Cerebellum (tissue), 4 donors: ENCODE measurements at places on chromosomes 16 and 17. TPM values are rescaled to one million over a fixed set of nuclear protein-coding genes. Genes with fewer than 3 reads are reported as not detected.

DNA sequence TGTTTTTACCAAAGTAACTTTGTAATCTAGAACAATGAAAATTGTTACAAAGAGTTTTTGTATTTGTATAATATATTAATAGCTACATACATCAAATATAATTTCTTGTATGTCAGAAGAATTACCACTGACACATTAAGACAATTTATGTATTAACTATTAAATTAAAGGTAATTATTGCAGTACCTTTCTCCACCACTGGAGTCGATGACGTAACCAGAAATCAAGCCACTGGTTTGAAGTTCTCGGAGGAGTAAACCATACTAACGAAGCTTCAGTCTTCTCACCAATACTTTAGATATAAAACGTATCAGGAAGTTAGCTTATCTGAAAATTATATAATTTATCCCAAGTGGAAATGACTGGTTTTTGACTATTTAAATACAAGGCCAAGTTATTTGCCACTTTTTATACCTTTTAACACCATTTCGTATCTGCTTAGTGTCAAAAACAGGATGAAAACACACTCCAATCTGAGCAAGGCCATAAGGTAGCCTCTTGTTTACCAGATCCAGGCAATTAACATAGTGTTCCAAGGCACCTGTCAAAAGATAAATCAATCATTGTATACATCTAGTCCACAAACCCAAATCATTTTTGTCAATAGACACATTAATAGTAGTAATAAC, 4.3 kb downstream of the POLG2 start:
- no peak for DNase-seq

The PLA2G10 gene
- not detected for total RNA-seq

The XYLT1 gene
- total RNA-seq, result 42.9 TPM

DNA sequence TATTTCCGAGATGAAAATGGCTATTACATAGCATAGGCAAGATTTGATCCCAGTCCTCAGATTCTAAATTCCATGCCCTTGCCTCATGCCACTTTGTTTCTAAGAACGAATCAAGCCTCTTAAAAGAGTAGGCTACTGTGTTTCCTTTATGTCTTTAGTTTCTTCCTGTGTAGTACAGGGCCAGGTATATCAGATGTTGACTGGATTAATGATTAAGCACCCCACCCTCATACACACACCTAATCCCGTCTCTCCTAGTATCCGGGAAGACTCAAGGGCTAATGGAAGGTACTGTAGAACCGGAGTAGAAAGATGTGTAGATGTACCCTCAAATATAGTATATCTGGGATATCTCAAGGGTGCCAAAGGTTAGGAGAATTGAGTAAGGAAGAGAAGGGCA, 6.7 kb downstream of the TOM1L1 start:
- DNase-seq, result no peak

DNA sequence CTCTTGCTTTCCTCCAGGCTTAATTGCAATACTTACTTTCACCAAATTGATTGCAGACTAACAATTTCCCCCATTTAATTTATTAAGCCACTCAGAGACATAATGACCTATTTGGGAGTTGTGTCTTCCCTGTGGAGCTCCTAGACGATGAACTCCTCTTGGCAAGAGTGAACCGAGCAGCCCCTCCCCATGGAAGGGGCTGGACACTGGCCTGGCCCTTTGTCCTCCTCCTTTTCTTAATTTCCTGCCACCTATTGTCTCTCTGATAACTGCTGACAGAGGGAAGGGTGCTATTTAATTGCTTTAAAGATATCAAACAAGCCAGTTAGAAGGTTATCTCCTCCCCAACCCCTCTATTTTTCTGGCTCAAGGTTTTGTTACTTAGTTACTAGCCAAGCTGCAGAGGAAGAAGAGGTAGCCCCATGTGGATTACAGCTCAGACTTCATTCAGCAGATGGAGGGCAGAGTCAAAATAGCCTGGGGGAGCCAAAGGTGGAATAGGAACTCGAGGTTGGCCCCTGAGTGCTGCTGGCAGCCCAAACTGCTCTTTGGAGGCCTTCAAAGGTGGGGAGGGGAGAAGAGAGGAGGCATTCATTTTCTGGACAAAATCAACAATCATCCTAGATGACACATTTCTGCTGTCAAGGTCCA, 3.7 kb upstream of the SSTR2 start:
- no peak for DNase-seq

The BAIAP3 gene
- 8.8 TPM for total RNA-seq

The CDK5RAP3 gene
- total RNA-seq, result 80.0 TPM

GRCh38 chr16:57019746-57020145, 30.4 kb downstream of the NLRC5 start:
- DNase-seq, result no peak

DNA sequence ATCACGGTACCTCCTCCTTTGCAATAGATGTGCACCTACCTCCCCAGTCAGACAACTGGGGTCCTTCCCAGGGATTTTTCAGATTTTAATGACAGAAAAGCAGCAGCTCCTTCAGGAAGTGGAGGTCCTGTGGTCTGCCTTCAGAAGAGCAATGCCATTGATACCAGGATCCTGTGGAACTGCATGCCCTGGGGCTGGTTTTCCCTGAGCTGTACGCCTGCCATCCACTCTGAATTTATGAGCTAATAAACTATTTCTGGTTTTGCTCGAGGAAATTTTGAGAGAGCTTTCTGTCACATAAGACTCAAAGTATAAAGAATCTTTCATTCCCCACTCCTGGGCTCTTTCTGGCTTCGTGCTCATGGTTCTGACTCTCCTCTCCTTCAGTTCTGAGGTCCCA, 10.0 kb upstream of the CCL23 start:
- no peak for DNase-seq

The TNFRSF17 gene
- not detected for total RNA-seq

DNA sequence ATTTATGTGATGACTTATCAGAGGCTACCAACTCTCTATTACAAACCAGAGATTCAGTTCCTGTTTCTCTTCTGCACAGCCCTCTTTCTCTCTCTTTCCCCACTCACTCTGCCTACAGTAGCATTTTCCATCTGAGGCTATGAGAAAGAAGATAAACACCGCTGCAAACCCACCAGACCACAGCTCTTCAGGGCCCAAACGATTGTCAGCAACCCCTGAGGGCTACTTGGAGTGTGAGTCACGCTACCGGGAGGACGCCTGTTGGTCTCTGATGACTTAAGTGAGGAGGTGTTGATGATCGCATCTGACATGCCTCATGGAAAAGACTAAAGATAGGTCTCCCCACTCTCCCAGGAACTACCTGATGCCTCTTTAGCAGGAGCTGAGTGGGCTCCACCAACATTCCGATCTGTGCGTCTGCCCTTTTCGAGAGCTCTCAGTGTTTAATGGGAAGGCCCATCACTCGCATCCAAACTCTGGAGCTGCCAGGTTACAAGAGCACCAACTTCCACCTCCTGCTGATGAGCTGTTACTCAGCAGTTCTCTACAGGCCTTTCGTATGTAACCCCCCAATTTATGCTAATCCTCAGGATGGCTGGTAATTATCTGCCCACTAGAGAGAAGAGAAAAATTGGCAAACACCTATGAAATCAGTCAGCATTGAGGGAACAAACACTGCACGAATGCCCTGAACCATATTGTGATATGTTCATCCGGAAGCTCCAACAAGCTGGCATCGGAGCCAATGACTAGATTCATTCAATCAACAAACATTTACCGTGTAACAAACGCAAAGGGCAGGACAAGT, 9.2 kb downstream of the GRIN2A start:
- DNase-seq, result peak; percentile 29

- DNase-seq, result peak; percentile 42
Measured at GRCh38 chr16:72198021-72198711, 26.2 kb upstream of the PMFBP1 start.

- peak; percentile 27 for DNase-seq
Measured at GRCh38 chr17:71976011-71976649, 144.7 kb upstream of the SOX9 start.

DNA sequence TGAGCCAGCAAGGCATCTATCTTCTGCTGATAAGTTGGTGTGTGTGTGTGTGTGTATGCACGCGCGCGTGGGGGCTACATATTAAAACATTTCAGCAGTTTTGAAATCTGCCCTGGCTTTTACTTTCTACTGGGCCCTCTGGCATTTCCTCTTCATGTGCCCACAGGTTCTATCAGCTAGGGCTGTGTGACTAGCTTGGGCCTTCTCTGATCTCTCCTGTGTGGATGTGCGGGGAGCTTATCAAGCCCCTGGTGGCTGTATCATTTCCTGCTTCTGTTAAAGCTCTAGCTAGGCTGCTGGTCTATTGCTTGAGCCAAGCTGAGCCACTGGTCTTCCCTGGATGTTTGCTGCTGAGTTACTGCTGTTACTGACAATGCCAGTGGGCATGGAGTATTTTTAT, 132.5 kb downstream of the AATF start:
- no peak for DNase-seq

DNA sequence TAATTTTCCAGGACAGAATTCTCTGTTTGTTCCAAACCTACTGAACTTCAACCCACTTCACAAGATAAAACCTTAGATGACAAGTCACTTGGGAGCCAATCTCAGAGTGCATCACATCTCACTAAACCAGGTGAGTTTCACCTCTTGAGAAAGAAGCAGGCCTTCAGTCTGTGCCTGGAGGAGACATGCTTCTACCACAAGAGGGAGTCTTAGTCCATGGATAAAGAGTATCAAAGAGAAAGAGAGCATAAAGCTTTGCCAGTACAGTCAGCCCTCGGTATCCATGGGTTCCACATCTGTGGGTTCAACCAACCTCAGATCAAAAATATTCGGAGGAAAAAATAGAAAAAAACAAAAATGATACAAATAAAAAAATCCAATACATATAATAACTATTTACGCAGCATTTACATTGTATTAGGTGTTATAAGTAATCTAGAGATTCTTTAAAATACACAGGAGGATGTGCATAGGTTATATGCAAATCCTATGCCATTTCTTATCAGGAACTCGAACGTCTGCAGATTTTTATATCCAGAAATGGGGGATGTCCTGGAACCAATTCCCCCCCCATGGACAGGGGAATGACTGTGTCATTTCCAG, 37.7 kb downstream of the DUSP14 start:
- DNase-seq, result peak; percentile 48

- DNase-seq, result no peak
Measured at GRCh38 chr17:17355426-17355825, 52.3 kb downstream of the NT5M start.
